Suprapubic skin (tissue), 4 donors: ENCODE measurements at places on chromosomes 1 and 21. TPM values are rescaled to one million over a fixed set of nuclear protein-coding genes. Genes with fewer than 3 reads are reported as not detected.

DNA sequence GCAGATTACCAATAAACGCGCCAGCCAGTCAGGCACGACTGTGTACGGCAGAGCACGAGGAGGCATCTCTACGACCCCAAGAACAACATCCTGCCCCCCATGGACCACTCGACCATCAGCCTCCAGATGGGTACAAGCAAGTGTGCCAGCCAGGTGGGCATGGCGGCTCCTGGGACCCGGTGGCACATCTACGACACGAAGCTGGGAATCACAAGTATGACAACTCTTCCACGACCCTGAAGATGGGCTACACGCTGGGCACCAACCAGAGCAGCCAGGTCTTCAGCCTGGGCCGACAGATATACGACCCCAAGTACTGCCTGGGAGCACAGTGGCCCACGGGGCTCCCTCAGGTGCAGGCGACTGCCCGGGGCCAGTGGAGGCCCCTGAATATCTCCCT, 217.6 kb downstream of the POTED start:
- no peak for DNase-seq

DNA sequence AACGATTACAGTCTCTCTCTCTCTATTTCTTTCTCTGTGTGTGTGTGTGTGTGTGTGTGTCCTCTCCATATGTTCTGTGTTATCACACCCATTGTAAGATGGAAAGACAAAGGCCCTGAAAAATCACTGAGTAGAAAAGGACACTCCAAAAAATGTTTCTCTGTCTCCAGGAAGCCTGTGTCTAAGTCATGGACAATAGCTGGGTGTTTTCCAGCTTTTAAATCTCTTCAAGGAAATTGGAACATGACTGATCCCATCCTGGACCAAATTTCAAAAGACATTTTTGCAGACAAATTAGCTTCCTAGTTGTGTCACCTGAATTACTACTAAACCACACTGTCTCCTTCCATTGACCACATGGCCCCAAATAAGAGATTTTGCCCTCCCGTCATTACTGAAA, 31.0 kb upstream of the LMX1A start:
- no peak for DNase-seq

- DNase-seq = no peak
Measured at GRCh38 chr1:94345148-94345721, 73.0 kb upstream of the ABCD3 start.

- DNase-seq = no peak
Measured at GRCh38 chr1:248416226-248416625, 13.4 kb downstream of the OR2T1 start.

GRCh38 chr1:234631721-234632125, 21.7 kb upstream of the IRF2BP2 start:
- DNase-seq = no peak

- DNase-seq = no peak
Measured at GRCh38 chr1:103517380-103518047, 8.0 kb upstream of the RNPC3 start.

DNA sequence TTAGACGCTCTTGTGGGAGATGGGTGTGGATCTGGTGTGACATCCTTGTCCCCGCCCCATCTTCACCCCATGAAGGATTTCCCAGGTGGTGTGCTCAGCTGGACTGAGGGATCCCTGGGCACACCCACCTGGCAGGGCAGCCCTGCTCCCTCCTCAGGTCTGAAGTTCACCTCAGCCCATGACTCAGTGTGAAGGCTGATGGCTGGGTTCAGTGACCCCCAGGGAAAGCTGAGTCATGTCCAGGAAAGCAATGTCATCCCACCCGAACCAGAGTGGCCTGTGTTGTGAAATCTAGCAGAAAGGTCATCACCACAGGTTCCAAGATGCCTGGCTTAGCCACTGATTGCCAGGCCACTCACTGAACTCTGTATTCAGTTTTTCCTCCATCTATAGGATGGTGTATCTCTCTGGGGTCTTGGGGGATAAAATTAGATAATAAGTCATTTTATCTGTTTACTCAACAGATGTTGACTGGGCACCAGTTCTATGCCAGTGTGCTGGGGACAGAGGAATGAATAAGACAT, 97.7 kb upstream of the JUN start:
- no peak for DNase-seq

Gene OR2T2
- 0.31 TPM for total RNA-seq
